ENCODE measurements at places on chromosomes 11 and 22.

DNA sequence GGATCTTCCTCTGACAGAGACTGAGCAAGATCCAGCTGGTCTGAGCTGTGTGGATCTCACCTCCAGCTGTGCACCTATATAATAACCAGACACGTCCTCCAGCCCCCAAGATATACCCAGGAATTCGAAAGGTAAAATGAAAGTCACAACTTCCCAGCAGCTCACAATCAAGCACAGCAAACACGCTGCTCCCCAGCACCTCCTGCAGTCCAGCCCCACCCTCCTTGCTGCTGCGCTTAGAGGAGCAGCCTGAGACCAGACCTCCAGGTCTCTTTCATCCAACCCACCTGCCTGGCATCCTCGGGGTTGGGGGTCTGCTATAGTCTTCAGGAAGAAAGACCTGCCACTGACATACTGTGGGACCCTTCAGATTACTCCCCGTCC, 3.0 kb upstream of the APOL4 start:
- no peak overlapping the region for H3K27ac ChIP-seq
- no peak for DNase-seq
- H3K4me3 ChIP-seq, result no peak overlapping the region
- H3K36me3 ChIP-seq, result no peaks in the 10 kb centered on the region
- H3K27me3 ChIP-seq, result no peaks in the 10 kb centered on the region
- peaks cover 17% of the 10 kb centered on the region for H3K4me1 ChIP-seq

DNA sequence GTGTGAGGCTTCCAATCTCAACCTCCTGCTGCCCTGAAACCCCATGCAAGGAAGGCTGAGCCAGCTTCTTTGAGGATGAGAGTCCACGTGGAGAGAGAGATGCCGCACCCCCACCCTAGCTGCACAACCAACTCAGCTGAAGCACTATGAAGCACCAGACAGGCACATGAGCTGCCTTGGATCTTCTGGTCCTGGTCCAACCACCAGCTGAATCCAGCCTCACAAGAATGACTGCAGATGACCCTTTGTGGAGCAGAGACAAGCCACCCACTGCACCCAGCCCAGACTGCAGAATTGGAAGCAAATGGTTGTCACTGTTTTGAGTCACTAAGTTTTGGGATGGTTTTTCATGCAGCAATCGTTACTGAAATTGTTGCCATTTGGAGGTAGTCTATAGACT, 149.6 kb upstream of the SYT13 start:
- H3K27me3 ChIP-seq, result no peaks in the 10 kb centered on the region
- DNase-seq, result no peak
- H3K27ac ChIP-seq, result no peak overlapping the region

DNA sequence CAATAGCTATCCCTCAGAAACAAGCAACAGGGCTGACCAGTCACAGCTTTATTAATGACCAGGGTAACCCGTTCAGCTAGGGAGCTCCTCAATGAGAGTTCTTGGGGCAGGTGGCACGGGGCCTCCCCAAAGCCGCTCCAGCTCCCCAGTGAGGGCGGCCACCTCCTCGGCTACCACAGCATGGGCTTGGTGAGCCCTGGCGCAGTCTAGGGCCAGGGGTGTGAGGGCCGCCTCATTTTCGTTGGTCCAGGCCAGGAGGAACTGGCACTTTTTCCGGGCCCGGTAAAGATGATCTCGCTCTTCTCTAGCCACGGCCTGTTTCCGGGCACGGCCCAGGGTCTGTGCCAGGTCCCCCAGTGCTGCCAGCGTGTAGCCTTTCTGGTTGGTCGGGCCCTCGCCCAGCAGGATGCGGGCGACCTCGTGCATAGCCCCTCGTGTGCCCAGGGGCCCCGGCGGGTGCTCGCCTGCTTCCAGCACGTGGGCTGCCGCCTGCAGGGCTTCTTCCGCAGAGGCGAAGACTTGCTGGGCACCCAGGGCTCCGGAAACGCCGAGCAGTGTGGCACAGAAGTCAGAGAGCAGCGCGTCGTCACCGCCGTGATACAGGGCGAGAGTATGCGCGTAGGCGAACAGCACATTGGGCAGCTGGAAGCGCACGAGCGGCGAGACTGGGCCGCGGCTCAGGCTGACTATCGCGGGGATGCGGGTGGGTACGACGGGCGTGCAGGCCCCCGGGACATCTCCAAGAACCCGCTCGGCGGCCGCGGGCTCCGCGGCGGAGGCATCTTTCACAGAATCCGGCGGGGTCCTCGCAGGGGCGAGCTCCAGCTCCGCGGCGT, 913 bp downstream of the ZNHIT2 start:
- peak overlapping the region; percentile 80 for H3K4me3 ChIP-seq
- H3K27ac ChIP-seq, result peak overlapping the region; percentile 92
- H3K36me3 ChIP-seq, result peaks cover 38% of the 10 kb centered on the region

DNA sequence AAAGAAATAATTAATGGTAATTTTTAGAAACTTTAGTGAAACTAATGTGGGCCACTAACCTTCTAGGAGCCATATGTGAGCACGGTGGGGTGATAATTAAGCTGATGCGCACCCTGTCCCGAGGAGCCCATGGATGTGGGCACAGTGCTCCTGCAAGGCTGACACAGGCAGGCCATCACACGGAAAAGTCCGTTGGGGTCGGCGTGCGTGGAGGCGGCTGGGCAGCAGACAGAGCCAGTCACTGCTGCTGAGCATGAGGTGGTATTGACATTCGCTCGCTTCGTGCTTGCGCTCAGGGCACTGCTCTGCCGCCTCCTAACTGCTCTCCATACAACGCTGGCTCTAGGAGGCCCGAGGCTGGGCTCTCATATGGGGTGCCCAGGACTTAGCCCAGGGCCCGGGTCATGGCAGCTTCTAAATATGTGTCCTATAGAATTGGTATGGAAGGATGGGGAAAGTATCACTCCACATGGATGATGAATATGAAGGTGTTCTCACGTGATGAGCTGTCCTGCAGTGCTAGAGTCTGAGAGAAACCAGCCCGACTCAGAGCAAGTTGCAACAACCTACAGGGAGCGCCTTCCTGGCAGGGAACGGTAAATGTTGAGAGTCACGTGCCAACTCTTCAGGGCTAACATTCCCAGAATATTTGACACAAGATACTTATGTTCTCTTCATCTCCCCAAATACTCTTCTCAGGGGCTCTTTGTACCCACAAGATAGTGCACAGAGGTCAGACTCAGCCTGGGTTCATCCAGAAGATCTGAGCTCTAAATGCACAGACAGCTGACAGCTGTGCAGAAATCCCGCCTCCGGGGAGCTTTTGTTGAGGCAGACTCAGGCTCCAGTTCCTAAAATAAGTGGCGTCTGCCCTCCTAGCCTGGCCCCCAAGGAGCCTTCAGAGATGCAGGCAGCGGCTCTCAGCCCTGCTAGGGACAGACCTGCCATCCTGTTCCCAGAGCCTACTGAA, 50.6 kb upstream of the ARFGAP3 start:
- no peak overlapping the region for H3K4me3 ChIP-seq
- DNase-seq, result no peak
- H3K4me1 ChIP-seq, result peaks cover 42% of the 10 kb centered on the region
- peaks cover 8% of the 10 kb centered on the region for H3K36me3 ChIP-seq

GRCh38 chr11:34537636-34538035, 24.0 kb upstream of the ELF5 start:
- no peak overlapping the region for H3K4me3 ChIP-seq
- no peaks in the 10 kb centered on the region for H3K4me1 ChIP-seq
- H3K27ac ChIP-seq, result no peak overlapping the region

GRCh38 chr11:44600839-44601383, 35.4 kb downstream of the CD82 start:
- peaks cover 53% of the 10 kb centered on the region for H3K4me1 ChIP-seq
- H3K36me3 ChIP-seq, result peaks cover 12% of the 10 kb centered on the region
- DNase-seq, result no peak
- no peak overlapping the region for H3K4me3 ChIP-seq

- H3K4me3 ChIP-seq, result no peak overlapping the region
- peak; percentile 62 for DNase-seq
- H3K36me3 ChIP-seq, result peaks cover 93% of the 10 kb centered on the region
- H3K27ac ChIP-seq, result no peak overlapping the region
- no peaks in the 10 kb centered on the region for H3K27me3 ChIP-seq
These were observed 32.6 kb downstream of the APOL1 start for GRCh38 chr22:36285545-36285944.

GRCh38 chr22:32080904-32081303, 37.8 kb downstream of the SLC5A1 start:
- DNase-seq, result no peak
- H3K36me3 ChIP-seq, result no peaks in the 10 kb centered on the region

DNA sequence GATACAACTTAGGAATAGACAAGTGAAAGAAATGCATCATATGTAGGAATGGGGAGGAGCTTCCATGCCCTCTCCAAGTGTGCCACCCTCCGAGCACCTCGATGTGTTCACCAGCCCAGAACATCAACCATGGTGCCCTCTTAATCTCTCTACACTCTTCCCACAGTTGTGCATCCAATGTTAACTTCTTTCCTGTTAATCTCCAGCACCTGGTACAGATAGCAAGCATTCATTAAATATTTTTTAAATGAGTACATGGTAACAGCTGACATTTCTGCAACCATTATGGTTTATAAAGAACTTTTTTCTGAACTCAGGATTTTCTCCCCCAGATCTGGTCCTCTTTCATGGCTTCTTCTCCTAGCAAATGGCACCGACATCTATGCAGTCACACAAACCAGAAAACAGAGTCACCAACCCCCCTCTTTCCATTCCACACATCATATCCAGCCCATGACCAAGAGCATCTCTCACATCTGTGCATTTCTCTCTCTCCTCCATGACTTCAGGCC, 118.1 kb upstream of the CLPB start:
- H3K27ac ChIP-seq, result no peak overlapping the region
- H3K4me1 ChIP-seq, result no peaks in the 10 kb centered on the region
- H3K4me3 ChIP-seq, result no peak overlapping the region
- H3K36me3 ChIP-seq, result no peaks in the 10 kb centered on the region
- no peak for DNase-seq

- H3K27me3 ChIP-seq, result no peaks in the 10 kb centered on the region
- no peak overlapping the region for H3K27ac ChIP-seq
- no peak overlapping the region for H3K4me3 ChIP-seq
- H3K36me3 ChIP-seq, result peaks cover 4% of the 10 kb centered on the region
These were observed 107.1 kb upstream of the RASSF10 start for GRCh38 chr11:12901874-12902481.

DNA sequence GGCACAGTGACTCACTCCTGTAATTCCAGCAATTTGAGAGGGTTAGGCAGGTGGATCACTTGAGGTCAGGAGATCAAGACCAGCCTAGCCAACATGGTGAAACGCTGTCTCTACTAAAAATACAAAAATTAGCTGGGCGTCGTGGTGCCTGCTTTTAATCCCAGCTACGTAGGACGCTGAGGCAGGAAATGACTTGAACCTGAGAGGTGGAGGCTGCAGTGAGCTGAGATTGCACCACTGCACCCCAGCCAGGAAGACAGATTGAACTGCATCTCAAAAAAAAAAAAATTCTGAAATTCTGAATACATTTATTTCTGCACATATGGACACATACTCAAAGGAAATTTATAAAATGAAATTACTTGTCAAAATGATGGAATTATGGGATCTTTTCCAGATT, 103.2 kb downstream of the GRIA4 start:
- H3K4me1 ChIP-seq, result no peaks in the 10 kb centered on the region
- no peak for DNase-seq
- H3K4me3 ChIP-seq, result no peak overlapping the region
- H3K27me3 ChIP-seq, result no peaks in the 10 kb centered on the region
- H3K27ac ChIP-seq, result no peak overlapping the region
- H3K36me3 ChIP-seq, result no peaks in the 10 kb centered on the region

DNA sequence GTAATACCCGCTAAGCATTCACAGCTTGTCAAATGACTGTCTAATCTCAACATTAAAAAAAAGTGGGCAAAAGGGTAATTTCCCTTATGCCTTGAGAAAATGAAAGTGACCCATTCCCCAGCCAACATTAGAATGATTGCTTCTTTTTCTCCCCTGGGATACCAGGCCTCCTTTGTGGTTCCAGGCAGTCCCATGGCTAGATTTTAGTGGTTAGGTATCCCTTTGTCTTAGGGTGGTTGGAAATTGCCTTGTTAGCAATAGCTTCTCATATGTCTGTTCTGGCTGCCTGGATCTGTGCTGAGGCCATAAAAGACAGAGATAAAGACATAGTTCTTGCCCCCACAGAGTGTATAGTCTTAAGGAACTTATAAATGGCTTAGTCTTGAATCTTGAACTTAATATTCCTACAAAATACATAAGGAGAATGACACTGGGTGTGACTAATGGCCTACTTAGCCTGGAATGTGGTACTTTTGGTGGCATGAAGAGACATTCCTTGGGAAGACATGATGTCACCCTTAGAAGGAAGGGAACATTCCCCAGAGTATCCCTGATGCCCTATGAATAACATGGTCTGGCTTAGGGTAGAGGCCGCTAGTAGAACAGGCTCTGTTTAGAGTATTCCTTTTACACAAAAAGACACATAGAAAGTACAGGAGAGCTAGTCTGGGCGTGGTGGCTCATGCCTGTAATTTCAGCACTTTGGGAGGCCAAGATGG, 90.3 kb downstream of the ZBTB16 start:
- H3K27ac ChIP-seq, result peak overlapping the region; percentile 51
- peaks cover 71% of the 10 kb centered on the region for H3K4me1 ChIP-seq
- H3K36me3 ChIP-seq, result no peaks in the 10 kb centered on the region
- no peak for DNase-seq
- H3K27me3 ChIP-seq, result no peaks in the 10 kb centered on the region
- no peak overlapping the region for H3K4me3 ChIP-seq

DNA sequence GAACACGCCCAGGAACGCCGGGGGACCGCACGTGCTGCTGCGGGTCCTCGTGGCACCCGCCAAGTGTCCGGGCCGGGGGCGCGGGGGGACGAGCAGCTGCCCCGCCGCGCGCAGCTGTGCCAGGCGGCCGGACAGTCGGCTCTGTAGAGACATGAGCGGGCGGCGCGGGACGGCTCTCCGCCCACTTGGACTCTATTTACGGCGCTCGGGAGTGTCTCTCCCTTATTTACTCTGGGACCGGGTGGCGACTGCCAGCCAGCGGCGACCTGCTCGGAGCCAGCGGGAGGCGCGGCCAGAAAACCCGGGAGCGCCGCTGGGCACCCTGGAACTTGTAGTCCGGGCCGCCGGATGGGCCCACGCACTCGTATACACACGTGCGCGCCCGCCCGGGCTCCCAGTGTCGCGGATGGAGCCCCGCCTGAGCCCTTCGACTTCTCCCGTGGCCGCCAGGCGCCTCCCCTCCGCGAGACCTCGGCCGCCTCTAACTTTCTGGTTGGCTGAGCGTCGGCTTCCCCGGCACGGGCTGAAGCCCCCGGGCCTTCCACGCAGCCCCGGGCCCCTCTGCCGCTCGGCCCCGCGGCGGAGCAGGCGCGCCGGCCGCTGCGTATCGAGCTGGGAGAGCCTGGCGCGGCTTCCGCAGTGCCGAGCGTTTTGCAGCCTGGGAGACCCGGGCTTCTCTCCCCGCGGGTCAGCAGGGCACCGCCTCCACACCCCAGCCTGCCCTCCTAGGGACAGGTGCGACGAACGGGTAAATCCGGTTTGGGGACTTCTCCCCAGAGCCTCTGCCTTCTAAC, at the start of gene MACROD1:
Gene MACROD1 (minus strand): TSS at position 272 of the 794 bp plus-strand sequence. CDS start 119 bp downstream, at position 153.
- no peaks in the 10 kb centered on the region for H3K27me3 ChIP-seq
- H3K27ac ChIP-seq, result peak within 1 kb of the TSS; percentile 76
- H3K4me3 ChIP-seq, result peak within 1 kb of the TSS; percentile 78

DNA sequence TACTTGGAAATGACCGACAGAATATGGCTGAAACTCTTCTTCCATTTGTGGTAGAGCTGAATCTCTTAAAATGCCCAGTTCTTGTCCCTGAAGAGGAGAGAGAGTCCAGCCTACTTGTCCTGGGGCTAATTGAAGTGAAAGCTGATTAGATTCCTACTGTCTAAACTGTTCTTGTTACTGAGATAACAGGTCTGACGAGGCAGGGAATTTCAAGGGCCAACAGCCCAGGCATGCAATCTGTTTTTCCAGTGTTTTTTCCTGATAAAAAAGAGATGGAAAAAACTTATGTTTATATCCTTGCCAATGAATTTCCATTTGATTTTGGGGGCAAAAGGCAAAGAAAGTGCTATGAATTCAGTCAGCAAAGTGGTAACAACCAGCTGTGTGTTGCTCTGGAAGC, 195.5 kb downstream of the ETS1 start:
- H3K4me1 ChIP-seq, result no peaks in the 10 kb centered on the region
- H3K4me3 ChIP-seq, result no peak overlapping the region
- no peaks in the 10 kb centered on the region for H3K36me3 ChIP-seq
- H3K27ac ChIP-seq, result no peak overlapping the region
- no peak for DNase-seq
- no peaks in the 10 kb centered on the region for H3K27me3 ChIP-seq

Data from upper lobe of right lung (tissue), 1 donor.